ENCODE measurements at places on chromosomes 3 and 15.

GRCh38 chr3:133469140-133469731 is 69.4 kb downstream of the BFSP2 start:
- DNase-seq: no peak

- DNase-seq: no peak
Measured at GRCh38 chr15:41804361-41804760, 23.5 kb upstream of the JMJD7 start.

DNA sequence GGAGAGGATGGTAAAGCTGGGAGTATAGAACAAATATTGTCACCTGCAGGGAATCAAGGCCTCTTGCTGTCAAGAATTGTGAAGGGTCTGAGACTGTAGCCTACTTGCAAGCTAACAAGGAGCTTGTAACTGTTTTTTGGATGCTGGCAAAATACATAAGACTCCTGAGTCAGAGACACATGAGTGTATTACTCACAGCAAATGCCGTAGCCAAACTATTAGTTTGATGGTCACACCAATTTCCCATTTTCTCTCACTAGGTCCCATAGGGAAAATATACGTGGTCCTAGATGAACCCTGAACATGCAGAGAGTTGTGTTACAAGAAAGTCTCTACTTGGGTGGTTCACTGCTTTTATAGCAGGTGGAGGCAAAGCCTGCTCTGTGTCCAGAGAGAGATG is 44.7 kb upstream of the LIPC start:
- DNase-seq: no peak

DNA sequence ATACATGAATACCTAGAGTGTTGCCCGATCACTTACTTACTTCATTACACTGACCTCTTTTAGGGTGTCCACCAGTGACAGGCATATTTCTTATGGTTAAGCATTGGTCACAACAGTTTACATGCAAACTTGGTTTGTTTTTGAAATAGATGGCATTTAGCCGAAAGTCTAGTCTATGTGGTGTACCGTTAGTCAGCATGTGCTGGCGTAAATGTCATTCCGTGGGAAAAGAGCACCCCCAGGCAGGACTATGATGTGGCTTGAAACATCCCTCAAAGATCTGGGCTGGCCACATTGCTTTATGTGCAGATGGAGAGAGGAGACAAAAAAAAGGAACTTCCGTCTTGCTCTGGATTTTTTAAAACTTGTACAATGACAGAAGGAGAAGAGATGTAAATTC is 357.0 kb upstream of the ICE2 start:
- DNase-seq: no peak

DNA sequence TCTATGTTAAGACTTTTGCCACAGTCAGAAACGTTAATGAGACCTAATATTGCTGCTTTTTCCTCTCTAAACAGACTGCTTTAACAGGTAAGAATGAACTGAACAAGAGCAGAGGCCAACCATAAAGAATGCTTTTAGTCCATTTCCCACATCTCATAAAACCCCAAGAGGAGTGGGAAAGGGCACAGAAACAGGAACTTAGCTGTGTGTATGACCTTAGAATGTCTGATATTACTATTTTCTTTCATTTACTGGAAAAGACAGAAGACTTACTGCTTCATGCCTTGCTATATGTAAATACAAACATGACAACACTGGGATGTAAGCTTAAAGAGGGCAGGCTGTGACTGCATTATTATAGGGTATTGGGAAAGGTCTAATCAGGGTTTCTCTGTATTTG is 115.0 kb downstream of the ISL2 start:
- DNase-seq: no peak

GRCh38 chr3:188698436-188698835 is 473.3 kb upstream of the TPRG1 start:
- DNase-seq: no peak

- DNase-seq: no peak
Measured at GRCh38 chr15:96038650-96039049, 291.9 kb upstream of the NR2F2 start.

DNA sequence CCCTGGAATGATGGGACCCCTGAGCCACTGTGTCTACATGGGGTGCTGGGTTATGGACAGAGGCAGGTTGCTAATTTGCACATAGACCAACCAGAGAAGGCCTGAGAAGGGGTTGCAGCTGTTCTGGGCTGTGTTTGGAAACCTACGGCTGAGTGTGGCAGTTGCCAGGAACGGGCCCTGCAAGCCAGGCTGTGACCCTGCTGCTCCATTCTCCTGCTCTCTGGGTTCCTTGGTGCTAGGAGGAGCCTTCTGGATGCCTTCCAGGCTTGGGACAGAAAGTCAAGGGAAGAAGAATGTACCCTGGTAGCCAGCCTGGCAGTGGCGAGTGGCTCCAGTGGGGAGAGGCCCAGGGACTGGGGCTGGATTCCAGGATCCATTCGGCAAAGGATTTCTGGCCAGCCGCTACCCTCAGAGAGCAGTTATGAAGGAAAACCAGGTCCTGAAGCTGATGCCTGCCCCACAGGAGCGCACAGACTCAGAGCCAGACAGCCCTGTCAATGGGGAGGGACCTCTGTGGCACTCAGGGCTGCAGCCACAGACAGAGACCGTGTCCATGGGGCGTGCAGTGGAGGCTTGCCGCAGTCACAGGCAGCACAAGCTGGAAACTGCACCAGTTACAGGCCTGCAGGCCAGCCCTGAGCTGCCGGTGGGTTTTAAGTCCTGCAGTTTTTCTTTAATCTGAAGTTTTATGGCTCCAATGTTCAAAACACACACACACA is 55.1 kb upstream of the ACAD9 start:
- no peak for DNase-seq

DNA sequence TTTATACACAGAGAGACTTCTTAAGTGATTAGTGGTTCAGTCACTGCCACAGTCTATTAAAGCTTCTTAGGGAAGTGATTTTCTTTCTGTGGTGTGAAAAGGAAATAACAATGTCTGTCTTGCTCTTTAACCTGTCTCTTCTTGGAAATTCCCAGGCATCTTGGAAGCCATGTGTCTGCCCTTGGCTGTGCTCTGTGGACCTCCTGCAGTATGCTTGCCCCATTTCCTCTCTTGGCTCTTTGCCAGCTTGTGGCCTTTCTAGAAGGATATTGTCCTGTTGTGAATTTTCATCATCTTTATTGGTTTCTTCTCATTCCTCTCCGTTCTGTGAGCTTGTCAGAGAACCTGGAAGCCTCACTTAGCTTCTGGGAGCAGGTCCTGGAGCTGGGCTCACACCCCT is 338.4 kb upstream of the C2CD4B start:
- DNase-seq: no peak

DNA sequence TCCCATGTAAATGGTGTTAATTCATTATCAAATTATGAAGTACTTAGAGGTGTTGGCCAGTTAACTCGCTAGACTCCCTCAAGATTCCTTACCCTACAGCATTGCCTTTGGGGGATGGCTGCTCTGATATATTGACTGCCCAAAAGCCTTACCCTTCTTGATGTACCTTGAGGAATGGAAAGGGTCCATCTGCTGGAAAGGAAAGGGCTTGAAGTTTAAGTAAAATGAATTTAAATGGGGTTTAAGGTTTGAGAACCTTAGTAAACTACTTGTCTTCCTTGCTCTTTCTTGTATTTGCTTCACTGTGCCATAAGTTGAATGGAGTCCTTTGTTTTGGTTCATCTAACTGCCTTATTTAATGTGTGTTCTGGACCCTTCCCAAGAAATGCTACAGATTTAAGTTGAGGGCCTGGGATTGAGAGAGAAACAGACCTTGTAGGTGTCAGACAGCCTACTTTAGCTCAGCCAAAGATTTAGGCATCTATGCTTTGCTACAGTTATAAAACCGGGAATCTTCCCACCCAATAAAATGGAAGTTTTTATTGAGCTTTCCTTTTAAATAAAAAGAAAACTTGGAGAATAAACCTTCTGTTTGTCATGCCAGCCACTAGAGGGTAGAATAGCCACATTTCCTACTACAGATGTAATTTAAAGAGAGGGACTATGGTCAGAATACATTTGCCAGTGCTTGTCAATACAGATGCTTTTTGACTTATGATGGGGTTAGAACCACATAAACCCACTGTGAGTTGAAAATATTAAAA is 25.3 kb downstream of the CMSS1 start:
- DNase-seq: no peak

- no peak for DNase-seq
Measured at GRCh38 chr3:81743096-81744025, 18.1 kb downstream of the GBE1 start.

DNA sequence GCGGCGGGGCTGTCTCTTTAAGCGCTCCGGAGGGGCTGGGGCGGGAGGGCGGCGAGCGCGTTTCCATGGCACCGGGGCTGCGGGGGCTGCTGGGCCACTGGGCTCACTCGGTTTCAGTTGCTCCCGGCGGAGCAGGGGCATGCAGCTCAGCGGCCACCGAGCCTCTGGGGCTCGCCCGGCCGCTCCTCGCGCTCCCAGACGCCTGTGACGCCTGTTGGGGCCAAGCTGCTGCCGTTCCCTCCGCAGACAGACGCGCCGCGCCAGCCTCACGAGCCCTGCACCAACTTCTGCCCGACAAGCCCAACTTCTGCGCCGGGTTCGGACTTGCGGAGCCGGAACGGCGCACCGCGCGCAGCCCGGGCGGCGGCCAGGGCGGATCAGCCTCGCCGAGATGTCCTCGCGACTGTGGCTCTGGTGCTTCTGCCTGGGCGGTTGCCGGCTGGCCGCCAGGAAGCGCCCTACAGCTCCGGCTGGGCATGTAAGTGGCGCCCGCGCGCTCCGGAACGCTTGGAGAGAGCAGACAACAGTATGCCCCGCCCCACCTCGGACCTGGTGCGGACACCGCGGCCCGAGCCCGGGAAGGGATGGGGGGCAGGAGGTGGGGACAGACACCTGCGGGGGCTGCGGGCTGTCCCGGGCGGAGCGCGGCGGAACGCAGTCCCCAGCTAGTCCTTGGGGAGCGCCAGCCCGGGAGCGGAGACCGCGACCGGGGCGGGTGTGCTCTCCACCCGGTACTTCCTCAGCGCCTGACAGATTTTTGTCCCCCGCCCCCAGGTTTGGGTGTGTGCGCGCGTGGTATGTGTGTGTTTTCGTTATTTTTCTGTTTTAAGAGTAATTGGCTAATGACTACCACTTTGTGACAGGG is 154.1 kb upstream of the GOLIM4 start:
- peak; percentile 62 for DNase-seq

GRCh38 chr3:159748425-159748824 is 240.2 kb upstream of the IL12A start:
- DNase-seq: no peak

GRCh38 chr3:112446343-112446742 is 52.9 kb downstream of the BTLA start:
- no peak for DNase-seq

DNA sequence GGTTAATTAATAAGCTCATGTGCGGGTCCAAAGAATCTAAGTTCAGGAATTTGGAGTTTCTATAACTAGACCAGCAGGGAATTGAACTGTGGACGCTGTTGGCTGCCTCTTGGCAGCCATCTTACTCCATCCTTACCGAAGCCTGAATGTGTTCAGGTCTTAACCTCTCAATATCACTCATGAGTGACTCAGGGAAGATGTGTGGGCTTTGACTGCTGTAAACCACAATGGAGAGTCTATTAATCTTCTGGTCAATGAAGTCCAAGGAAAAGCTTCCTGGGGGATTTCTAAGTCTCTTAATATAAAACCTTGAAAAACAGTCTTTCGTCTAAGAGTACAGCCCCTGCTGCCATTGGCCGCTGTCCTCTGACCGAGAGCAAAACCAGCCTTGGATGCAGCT is 46.7 kb upstream of the OXTR start:
- no peak for DNase-seq

- DNase-seq: no peak
Measured at GRCh38 chr3:100521439-100521845, 29.0 kb downstream of the TMEM45A start.

DNA sequence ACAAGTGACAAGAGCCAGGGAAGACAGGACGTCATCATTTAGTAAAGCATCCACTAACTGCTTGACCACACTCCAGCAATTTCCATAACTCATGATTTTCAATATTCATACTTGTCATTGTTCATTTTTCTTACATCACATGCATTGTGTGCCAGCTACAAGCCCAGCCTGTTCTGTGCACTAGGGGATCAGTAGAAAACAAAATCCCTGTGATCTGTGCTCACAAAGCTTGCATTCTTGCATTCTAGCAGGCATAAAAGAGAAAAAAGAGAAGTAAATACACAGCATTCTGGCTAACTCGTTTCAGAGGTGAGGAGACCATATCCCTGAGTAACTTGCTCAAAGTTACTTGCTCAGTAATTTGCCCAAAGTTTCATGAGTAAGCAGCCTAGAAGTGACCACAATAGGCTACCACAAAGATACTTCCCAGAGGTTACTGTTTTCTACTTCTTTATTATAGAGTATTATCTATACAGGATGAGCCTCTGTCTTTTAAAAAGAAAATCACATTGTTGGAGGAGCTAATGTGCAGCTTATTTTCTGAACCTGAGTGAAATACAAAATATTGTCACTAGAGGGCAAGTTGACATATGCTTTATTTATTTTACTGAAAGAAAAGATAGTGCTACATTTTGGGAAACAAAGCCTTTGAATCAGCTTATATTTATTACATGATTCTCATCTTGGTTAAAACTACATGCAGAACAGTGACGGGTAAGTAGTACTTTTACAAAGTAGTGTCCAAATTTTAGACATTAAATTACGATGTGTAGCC is 701.4 kb upstream of the LMCD1 start:
- no peak for DNase-seq

DNA sequence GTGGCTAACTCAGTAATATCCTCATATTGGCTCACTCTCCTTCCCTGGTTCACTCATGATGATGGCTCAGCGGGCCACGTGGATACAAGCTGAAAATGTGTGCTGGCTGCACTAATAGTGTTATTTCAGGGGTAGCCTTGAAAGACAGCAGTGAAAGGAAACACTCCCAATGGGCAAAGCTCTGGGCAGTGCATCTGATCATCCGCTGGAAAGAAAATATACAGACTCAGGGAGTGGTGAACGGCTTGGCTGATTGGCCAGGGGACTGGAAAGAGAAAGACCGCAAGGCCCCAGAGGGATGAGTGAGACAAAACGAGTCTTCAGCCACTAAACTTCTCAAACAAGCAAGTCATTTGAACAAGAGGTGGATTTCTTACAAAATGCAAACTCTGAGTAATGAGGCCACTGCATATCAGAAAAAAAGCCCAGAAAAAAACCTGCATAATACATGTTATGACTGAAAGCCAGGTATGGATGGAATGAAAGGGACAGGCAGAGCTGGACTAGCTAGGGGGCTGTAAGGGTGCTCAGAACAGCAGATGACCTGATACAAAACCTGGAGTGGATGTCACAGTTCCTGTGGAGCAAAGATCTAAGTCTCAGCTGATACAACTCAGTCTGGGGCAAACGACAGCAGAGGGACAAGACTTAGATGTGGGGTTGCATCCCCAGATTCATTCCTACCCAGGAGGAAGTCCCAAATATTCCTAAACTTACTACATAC is 33.3 kb downstream of the CMTM6 start:
- DNase-seq: no peak

DNA sequence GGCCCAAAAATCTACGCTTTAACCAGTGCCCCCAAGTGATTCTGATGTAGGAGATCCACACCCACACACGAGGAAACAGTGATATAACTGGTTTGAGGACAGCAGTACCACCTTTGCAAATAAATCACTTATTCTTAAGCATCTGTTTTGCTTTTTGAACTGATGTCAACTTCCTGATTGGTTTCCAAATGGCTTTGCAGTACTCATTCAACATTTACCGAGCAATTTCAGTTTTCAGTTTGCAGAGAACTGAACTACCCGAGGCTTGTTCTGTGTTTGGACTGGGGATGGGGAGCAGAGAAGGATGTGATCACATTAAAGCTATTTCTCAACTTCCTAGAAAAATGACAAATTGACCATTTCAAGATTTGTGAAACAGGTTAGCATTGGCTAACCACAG is 1.1 kb upstream of the GYG1 start:
- DNase-seq: no peak

GRCh38 chr3:104101736-104102135 is 1265.0 kb upstream of the ALCAM start:
- DNase-seq: no peak

- DNase-seq: no peak
Measured at GRCh38 chr3:126194713-126195305, 14.4 kb upstream of the ALDH1L1 start.
